ENCODE measurements at places on chromosomes 2 and 18.

- DNase-seq: peak; percentile 21
Measured at GRCh38 chr18:49814147-49814499, 790 bp upstream of the ACAA2 start.

DNA sequence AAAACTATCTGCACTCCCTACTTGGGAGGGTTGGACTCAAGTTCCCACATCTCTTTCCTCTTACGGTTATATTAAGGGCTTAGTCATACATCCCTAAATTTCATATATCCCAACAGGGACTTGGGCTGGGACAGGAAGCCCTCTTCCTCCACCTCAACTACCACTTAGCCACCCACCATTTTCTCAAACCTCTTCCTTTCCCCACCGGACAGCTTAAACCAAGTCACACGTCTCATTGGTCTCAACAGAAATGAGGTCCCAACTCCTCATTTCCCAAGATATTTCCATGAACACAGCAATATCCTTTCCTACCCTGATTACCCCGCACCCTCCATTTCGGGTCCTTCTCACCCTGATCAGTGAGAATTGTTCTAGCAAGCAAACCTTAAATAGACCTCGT lies 736 bp downstream of the ZSCAN30 start:
- DNase-seq: no peak

GRCh38 chr2:144198116-144198515 lies 321.8 kb downstream of the ZEB2 start:
- DNase-seq: no peak

DNA sequence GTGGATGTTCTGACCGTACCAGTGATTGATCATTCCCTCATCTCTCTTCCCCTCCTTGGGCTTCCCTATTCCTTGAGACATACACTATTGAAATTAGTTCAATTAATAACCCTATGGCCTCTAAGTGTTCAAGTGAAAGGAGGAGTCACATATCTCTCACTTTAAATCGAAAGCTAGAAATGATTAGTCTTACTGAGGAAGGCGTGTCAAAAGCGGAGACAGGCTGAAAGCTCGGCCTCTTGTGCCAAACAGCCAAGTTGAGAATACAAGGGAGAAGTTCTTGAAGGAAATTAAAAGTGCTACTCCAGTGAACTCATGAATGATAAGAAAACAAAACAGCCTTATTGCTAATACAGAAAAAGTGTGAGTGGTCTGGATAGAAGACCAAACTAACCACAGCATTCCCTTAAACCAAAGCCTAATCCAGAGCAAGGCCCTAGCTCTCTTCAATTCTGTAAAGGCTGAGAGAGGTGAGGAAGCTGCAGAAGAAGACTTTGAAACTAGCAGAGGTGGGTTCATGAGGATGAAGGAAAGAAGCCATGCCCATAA lies 144.4 kb upstream of the LYPD6 start:
- no peak for DNase-seq

DNA sequence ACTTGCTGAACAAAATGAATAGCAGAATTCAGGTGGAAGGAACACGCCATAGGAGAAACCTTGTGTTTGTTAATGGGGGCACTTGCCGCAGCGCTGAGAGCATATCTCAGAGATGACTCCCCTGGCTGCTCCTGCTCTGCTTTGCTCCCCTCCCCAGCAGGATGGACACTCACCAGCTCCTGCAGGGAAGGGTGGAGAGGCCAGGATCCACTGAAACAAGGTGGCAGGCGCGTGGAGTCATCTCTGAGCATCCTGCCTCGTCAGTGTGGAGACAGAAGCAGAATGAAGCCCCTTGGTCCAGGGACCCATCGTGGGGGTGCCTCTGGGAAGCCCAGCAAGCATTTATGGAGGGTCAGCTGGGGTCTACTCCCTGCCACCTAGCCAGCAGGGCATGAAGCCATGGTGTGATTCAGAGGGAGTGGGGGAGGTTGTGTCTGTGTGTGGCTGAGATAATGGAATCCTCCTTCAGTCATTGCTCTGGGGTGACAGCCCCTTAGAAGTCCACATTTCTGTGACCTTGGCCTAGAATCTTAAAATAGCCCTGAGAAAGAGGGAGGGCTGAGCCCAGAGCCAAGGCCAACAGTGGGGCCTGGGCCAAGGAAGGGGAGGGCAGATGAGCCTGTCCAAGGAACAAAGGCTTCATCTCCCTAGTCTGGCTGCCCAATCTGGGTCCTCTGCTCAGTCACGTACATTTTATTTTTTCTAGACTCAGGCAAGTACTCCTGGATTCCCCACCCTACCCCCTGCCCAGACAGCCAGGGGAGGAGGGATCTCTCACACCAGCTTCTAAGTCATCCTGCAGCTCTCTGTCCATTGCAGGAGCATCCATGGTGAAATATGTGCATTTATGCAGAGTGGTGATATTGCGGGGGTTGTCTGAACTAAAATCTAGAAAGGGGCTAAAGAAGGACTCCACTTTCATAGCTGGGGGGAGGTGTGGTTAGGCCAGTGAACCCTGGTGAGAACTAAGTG lies 215.4 kb downstream of the ZBTB7C start:
- no peak for DNase-seq

DNA sequence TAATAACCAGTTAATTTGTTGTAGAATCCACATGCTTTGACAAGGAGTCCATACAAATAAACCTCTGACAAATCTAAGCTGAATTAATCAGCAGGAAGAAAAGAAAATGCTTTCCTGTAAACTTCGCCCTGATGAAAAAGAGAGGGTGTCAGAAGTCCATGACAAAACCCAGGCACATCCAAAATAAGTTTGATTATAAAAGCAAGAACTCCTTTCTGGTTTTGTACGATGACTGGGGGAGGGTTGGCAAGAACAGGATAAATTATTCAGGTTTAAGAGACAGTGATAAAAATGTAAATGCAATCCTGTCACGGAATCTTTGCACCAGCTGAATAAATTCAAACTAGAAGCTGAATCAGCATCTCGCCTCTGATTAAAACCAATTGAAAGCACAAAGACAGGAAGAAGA lies 469.2 kb upstream of the TNP1 start:
- no peak for DNase-seq

DNA sequence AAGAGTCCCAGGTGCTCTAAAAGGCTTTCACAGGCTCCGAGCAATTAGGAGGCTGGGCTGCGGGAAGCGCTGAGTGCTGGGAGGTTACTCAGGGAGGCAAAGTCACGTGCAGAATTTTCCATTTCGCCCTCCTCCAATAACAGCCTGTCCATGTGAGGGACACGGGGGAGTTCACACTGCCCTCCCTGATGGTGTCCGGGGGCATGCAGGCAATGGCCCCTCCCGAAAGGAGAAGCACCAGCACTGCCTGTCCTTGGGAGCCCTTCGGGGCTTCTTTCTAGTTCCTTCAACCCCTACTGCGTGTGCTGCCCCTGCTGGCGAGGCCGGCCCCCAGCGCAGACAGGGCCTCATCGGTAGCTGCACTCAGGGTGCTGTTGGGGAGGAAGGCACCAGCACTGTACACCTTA lies 63.1 kb upstream of the HPCAL1 start:
- DNase-seq: no peak

DNA sequence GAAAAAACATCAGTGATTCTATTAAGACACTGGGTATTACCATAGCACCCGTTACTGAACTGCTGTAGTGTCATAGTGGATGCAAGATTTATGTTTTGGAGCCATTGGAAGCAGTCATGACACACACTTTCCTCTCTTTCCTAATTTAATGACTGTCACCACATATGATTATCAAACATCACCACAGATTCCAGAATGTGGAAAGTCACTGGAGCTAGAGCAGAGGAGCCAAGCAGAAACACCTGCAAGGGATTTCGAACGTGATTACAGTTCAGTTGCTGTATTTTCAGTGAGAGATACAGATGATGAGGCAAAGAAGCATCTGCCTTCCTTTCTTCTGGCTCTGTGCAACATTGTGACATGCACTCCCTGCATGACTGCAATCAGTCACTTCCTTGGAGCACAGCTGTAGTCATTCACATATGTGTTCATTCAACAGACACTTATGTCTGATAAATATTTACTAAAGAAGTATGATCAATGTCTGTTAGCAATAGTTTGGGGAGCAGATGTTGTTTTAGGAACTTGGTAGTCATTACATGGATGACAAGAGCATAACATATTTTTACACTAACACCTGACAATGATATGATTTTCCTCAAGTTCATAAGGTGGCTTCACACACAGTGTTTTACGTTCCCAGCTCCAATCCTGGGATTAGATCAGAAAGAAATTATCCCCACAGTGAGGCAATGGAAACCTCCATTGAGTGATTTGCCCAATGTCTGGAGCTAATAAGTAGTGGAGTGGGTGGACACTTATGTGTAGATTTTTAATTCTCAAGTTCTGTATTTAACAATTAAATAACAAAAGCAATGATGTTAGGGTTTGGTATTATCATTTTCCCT lies 416.6 kb downstream of the PLCL1 start:
- DNase-seq: no peak

- no peak for DNase-seq
Measured at GRCh38 chr2:74461187-74462053, 3.2 kb downstream of the WBP1 start.

- DNase-seq: no peak
Measured at GRCh38 chr2:21916934-21917522, 793.3 kb downstream of the TDRD15 start.

GRCh38 chr2:134785659-134786430 lies 52.6 kb upstream of the ACMSD start:
- DNase-seq: no peak

GRCh38 chr18:49893036-49893435 lies 79.7 kb upstream of the ACAA2 start:
- no peak for DNase-seq

GRCh38 chr2:179622635-179623300 lies 238.6 kb downstream of the ZNF385B start:
- no peak for DNase-seq

DNA sequence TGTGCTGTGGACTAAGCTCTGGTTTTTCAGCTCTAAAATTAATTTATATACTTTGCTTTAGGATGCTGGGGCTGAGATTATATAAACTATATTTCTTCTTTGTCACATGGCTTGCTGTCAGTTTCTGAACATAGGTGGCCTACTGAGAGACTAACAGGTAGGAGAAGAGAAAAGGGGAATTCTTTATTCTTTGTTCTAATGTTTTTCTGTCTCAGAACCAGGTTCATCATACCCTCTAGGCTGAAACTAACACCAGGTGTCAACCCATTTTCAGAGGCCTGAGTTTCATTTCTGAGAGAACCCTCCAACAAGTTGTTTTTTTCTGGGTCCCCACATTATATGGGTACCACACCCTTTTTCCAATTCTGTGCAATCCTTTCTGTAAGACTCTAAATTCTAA lies 843.6 kb downstream of the TRIB2 start:
- DNase-seq: no peak

DNA sequence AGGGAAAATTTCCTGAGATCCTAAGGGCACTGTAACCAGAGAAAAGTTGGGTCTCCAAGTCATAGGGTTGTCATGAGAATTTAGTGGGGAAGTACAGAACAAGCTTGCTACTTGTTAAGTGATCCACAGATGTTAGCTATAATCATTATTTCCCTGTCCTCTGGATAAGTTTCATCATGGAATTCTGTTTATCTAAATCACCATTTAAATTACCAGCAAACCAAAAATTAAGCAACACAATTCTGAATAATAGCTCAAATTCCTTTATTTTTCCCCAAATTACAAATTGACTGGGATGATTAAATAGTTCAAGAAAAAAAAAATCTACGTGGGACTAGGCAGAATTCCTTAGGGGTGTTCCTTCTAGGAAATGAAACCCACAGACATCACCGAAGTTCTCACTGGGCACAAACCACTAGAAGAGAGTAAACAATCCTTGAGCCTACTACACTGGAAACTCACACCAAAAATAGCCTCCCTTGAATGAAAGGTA lies 159.5 kb downstream of the COL6A3 start:
- DNase-seq: no peak

- no peak for DNase-seq
Measured at GRCh38 chr2:134075204-134075603, 178.7 kb upstream of the MGAT5 start.

DNA sequence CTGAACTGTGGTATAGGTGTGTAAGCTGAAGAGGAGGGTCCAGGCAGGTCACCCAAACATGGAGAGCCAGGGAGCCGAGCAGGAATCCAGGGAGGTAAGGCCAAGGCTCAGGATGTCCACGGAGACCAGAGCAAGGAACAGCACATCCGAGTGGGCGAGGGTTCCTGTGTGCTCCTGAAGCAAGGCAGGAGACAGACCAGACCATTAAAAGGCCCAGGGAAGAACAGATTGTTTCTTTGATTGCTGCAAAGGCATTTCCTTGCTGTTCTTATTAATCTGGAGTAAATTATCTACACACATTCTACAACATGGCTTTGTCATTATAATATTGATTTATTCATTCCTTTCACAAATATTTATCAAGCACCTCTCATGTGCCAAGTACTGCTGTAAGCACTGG lies 50.1 kb upstream of the SPTBN1 start:
- DNase-seq: no peak

GRCh38 chr18:13112982-13113381 lies 105.6 kb upstream of the LDLRAD4 start:
- DNase-seq: no peak

DNA sequence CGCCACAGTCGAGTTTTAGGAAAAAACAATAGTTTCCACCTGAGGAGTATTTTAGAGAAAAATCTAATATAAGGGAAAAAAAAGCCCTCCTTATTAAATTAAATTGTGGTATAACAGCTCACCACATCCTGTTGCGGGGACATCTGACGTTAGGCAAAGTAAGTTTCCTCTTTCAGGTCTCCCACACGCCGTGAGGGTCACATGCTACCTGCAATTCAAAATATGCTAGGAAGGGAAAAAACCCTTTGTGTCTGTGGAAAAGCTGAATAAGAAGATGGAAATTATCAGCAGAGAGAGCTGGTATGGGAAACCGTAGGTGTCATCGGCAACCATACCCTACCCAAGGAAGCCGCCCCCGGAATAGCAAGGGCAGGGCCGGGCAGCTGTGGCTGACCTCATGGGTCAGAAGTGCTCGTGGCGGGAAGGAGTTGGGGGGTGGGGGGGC lies 128.0 kb downstream of the NFATC1 start:
- DNase-seq: peak; percentile 79

- DNase-seq: no peak
Measured at GRCh38 chr2:39735648-39736047, 43.4 kb downstream of the THUMPD2 start.

GRCh38 chr2:85265304-85265703 lies 62.5 kb downstream of the TGOLN2 start:
- no peak for DNase-seq

DNA sequence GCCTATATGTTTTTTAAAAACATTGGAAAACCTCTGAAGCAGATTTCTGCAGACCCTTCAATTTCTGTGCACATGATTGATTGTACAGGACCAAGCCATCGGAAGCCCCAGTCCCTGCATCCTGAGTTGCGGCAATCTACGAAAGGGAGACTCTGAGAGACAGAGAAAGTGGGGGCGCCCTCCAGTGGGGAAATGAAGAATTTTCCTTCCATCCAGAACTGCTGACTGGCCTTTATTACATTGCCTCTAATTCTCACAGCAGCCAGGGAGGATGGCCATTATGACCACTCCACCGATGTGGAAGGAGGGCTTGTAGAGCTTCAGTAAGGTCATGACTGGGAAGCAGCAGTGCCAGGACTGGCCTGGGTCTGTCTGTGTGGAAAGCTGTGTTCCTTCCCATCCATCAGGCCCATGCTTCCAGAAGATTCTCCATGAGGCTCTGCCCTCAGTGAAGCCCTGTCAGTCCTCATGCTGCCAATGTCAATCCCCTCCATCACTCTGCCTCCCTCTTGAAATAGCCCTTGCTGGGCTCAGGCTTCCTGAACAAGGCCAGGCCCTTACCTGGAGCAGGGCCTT lies 20.0 kb upstream of the RESP18 start:
- DNase-seq: peak; percentile 47

Measured in effector CD4-positive, alpha-beta T cell (primary cell).